ENCODE measurements at places on chromosomes 5 and 9. TPM values are rescaled to one million over a fixed set of nuclear protein-coding genes. Genes with fewer than 3 reads are reported as not detected.

Gene PDZD2
- 2.6 TPM for total RNA-seq

Gene GPRIN1
- 0.52 TPM for total RNA-seq

Gene FOXI1
- not detected for total RNA-seq

Gene MARCHF3
- total RNA-seq, result 18.8 TPM

Gene SLC4A9
- not detected for total RNA-seq

Gene TEX53
- total RNA-seq, result not detected

Gene IL5
- total RNA-seq, result not detected

Gene AK1
- total RNA-seq, result 359 TPM

Gene ANKRD34B
- total RNA-seq, result under 0.01 TPM

Gene TIMD4
- total RNA-seq, result 3.1 TPM

Data from skeletal muscle tissue (tissue), 5 donors.